ENCODE measurements at places on chromosomes 2 and 18.
A peak's percentile ranks its signal among the peaks of the same experiment; 100 is the strongest.

DNA sequence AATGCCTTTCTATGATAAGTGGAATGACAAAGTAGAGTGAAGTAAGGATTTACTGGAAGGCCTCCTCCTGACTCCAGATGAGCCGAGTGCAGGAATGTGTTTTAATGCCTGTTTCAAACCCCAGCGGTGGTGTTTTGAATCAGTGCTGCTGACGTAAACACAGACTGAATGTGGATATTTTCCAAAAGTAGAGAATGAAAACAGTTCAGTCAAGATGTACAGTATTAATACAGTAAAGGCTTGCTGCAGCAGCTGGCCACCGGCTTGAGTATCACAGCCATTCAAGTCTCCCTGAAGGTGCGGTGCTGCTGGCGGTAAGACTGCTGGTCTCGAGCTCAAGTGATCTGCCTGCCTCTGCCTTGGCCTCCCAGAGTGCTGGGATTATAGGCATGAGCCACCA is 46.7 kb downstream of the ARHGAP28 start:
- no peak for DNase-seq

GRCh38 chr2:132544006-132544630 is 125.9 kb downstream of the LYPD1 start:
- no peak for DNase-seq

DNA sequence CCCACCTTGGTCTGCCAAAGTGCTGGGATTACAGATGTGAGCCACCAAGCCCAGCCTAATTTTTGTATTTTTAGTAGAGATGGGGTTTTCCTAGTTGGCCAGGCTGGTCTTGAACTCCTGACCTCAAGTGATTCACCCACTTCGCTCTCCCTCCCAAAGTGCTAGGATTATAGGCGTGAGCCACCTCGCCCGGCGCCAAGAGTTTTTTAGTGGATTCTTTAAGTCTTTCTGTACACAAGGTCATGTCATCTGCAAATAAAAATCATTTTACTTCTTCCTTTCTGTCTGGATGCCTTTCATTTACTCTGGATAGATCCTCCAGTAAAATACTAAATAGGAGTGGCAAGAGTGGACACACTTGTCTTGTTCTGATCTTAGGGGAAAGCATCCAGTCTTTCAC is 61.7 kb downstream of the KCMF1 start:
- DNase-seq = no peak

GRCh38 chr2:3042601-3043585 is 334.7 kb downstream of the EIPR1 start:
- DNase-seq = no peak

GRCh38 chr18:2336690-2337392 is 234.5 kb downstream of the METTL4 start:
- peak; percentile 72 for DNase-seq

GRCh38 chr18:63131106-63131958 is 188.2 kb downstream of the BCL2 start:
- peak; percentile 79 for DNase-seq

- peak; percentile 50 for DNase-seq
These were observed 81.6 kb downstream of the FBXO15 start for GRCh38 chr18:74066018-74066417.

DNA sequence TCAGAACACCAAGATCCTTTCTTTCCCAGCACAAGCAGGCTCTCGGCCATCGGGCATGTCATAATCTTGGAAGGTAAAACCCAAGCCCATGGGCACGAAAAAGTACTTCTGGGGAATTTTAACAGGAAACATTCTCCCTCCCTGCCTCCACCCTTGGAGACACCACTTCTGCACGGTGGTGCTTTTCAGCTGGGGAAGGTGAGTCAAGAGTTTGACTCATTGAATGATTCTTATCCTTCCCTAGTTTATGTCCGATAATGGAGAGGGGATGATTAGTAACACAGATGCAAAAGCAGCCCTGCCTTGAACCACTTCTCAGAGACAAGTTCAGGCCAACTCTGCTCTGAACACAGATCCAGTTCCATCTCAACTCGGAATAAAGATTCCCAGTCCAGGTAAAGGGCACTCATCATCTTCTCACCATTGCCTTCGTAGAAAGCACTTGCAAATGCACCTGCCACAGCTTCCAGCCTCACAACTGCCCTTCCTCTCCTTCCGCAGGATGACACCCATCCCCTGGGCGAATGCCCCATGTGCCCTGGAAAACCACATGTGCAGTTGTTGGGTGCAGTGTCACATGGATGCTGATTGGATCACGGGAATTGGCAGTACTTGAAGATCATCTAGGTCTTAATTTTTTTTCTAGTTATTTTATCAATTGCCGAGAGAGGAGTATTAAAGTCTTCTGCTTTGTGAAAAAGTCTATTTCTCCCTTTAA is 136.2 kb downstream of the PXDN start:
- no peak for DNase-seq

DNA sequence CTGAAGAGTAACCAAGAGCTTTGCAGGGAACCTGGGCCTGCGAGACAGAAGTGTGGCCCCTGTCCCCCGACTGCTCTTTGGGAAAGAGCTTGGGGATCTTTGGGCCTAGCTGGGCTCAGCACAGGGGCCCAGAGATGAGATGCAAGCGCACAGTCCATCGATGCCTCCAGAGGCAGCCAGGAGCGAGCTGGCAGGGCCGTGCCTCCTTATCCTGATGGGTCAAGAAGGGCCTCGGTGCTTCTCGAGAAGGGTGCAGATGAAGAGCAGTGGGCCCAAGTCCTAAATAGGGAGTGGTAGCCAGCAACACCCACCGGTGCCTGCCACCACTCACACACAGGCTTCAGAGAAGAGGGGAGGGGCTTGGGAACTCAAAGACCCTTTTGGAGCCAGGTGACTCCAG is 17.6 kb downstream of the KCNK3 start:
- no peak for DNase-seq

GRCh38 chr2:1459727-1460126 is 46.5 kb downstream of the TPO start:
- DNase-seq = no peak

GRCh38 chr2:98857001-98857400 is 79.0 kb downstream of the CRACDL start:
- DNase-seq = no peak

DNA sequence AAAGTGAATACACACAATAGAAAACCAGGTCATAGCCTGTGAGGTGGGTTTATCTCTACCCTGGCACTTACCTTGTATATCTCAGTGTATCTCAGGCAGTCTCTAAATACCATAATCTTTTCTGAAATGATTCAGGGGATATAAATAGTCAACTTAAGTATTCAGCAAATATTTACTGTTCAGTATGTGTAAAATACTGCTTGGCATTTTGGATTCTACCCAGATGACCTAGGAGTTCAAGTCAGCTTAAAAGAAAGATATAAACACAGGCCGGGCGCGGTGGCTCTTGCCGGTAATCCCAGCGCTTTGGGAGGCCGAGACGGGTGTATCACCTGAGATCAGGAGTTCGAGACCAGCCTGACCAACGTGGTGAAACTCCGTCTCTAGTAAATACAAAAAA is 23.8 kb downstream of the GRHL1 start:
- no peak for DNase-seq

GRCh38 chr2:220269367-220269766 is 641.9 kb downstream of the SLC4A3 start:
- no peak for DNase-seq

- DNase-seq = no peak
These were observed 49.3 kb downstream of the IL1RL2 start for GRCh38 chr2:102236132-102236531.

GRCh38 chr2:119744335-119744939 is 15.3 kb upstream of the PTPN4 start:
- DNase-seq = no peak

DNA sequence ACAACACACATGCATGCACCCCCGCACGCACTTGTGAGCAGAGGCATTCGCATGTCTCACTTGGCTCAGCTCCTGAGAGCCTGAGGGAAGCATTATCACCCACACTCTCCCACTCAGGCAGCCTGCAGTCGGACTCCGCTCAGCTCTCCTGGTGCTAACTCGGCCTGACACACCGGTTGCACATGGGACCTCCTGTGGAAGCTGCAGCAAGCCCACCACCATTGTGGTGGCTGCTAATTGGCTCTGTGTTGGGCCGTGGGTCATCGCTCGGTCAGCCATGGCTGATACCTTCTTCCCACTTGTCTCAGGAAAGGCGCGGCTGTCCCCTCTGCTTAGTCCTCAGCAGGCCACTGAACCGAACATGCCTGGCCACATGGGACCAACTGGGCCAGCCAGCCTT is 13.7 kb upstream of the TEX261 start:
- DNase-seq = no peak

DNA sequence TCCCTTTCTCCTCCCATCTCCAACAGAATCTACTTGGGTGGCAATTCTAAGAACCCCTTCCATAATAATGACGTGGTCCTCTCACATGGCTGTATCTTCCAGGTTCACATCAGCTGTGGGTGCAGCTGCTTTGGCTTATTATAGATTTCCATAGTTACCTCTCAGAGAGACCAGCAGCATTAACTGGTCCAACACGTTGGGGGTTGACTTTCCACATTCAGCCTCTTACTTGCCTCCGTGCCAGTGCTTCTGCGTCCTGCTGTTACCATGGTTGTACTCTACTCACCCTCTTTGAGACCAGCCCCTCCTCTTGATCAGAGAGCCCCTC is 570.7 kb downstream of the PLCL1 start:
- no peak for DNase-seq

Measured in OCI-M1 (cell line).